Right ventricle myocardium inferior (tissue), 1 donor: ENCODE measurements at places on chromosomes 16 and 17.
A peak's percentile ranks its signal among the peaks of the same experiment; 100 is the strongest.

DNA sequence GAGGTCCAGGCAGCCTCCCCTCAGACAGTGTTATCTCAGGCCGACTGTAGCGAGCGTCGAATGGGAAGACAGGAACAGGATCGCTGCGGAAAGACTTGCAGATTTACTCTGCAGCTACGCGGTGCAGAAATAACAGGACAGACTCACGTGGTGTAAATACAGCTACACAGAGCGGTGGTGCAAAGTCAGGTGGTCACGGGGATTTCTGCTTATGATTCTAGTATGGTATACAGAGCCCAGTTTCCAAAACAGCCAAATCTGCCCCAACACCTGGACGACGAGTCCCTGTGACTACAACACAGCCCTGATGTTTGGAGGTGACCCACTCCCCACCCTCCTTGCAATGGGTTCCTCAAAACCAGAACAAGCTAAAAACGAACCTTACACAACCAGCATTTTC lies 40.6 kb upstream of the ABR start:
- DNase-seq = no peak

- DNase-seq = peak; percentile 56
These were observed 48.3 kb downstream of the WDR45B start for GRCh38 chr17:82599674-82600661.

DNA sequence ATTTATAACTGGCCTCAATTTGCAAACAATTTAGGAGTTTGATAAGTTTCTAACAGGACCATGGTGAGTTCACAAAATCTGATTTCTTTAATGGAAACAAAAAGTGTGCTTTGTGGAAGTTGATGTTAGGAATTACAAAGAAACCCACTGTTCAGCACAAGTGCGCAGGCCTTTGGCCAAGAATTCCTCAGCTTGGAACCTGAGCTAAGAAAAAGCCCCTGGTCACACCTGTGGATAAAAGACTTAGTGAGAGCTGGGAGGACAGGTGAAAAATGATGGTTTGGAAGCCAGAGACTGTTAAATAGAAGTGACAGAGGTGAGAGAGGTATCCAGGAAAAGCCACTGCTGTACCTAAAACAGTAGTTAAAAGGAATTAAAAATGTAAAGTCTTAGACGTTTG lies 64.7 kb downstream of the PRKCA start:
- no peak for DNase-seq

DNA sequence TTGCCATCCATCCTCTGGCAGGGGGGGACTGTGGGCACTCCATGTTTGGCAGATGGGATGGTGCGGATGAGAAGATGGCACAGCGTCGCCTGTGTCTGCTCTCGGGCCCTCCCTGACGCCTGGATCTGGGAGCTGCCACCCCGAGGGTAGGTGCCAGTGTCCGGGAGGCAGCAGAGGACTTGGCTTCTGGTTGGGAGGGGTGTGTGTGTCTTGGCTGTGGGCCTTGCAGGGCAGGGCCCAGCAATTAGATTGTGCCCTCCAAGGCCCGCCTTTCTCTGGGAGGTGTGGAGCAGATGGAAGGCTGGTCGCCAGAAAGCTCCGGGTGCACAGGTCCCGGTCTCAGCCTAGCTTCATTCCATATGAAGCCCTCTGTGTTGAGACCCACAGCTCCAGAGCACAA lies 1.4 kb downstream of the RAP1GAP2 start:
- no peak for DNase-seq

DNA sequence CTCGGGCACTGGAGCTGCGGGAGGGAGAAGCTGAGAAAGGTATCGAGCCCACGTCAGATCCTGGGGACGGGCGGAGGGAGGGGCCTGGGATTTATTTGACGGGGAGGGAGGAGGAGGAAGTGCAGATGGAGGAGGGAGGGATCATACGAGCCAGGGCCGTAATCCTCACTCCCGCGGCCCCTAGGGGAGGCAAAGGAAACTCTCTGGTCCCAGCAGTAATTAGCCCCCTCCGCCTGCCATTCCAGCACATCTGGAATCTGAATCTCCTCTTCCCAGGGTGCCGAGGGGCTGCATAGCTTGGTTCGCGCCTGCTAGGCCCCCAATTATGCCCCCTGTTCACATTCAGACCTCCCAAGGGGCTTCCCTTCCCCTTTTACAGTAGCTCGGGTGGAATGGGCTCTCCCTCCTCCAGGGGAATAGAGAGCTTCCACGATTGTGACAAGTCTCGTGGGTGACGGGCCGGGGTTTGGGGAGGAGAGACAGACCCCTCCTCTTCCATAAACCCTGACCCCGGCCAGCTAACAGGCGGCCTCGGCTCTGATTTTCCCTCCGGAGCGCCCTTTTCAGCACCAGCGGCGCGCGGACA lies at the start of gene SEZ6L2:
Gene SEZ6L2 (minus strand): TSS at position 35 of the 586 bp plus-strand sequence. CDS start 531 bp downstream, outside the sequence.
- DNase-seq = no peak

- DNase-seq = no peak
These were observed 108.9 kb upstream of the EEF2KMT start for GRCh38 chr16:5206331-5206990.

DNA sequence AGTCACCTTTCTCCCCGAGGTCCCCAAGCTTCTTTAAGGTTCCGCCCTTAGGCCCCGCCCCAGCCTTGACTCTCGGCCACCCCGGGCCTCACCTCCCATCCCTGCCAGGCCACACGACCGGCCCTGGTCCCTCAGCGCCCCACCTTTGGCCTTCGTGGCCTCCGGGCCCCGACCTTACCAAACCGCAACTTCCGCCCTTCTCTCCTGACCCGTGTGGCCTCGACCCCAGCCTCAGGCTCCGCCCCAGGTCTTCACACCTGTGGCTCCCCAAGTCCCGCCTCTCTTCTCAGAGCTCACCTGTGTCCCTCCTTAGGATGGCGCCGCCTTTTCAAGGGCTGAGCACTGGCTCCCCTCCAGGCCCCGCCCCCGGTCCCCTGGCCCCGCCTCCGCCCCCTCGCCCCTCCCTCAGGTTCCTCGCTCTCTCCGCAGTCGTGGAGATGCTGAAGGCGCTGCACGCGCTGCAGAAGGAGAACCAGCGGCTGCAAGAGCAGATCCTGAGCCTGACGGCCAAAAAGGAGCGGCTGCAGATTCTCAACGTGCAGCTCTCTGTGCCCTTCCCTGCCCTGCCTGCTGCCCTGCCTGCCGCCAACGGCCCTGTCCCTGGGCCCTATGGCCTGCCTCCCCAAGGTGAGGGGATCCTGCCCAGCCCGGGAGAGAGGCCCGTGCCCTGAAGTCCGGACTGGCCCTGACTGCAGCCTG lies 10.0 kb upstream of the CISD3 start:
- no peak for DNase-seq

DNA sequence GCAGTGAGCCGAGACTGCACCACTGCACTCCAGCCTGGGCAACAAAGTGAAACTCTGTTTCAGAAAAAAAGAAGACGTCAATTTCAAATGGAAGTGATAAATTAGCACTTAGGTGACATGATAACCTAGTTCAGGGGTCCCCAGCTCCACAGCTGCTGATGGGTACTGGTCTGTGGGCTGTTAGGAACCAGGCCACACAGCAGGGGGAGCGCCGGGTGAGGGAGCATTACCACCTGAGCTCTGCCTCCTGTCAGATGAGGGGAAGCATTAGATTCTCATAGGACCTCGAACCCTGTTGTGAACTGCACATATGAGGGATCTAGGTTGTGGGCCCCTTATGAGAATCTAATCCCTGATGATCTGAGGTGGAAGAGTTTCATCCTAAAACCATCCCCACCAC lies 253.0 kb downstream of the FOXL1 start:
- DNase-seq = no peak

DNA sequence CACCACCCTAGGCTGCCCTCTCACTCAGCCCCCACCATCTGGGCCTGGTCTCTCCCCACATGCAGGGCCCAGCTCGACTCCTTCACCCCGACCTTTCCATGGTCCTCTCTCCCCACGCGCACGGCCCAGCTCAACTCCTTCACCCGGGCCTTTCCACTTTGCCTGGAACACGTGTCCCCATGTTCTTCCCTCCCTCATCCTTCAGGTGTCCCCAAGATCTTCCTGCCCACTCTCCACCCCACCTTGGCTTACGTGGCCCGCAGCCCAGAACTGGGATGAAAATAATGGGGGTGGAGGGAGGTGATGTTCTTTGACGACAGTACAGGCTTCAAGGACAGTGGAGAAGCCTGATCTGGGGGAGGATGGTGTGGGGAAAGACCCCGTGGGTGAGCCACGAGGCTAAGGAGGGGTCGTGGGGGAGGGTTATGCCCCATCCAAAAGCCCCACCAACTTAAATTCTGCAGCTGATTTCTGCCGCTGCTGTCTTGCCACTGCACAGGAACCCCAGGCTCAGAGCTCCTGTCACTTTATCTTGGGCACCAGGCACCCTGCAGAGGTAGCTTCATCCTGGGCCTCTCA lies 9.9 kb upstream of the MEAK7 start:
- no peak for DNase-seq

DNA sequence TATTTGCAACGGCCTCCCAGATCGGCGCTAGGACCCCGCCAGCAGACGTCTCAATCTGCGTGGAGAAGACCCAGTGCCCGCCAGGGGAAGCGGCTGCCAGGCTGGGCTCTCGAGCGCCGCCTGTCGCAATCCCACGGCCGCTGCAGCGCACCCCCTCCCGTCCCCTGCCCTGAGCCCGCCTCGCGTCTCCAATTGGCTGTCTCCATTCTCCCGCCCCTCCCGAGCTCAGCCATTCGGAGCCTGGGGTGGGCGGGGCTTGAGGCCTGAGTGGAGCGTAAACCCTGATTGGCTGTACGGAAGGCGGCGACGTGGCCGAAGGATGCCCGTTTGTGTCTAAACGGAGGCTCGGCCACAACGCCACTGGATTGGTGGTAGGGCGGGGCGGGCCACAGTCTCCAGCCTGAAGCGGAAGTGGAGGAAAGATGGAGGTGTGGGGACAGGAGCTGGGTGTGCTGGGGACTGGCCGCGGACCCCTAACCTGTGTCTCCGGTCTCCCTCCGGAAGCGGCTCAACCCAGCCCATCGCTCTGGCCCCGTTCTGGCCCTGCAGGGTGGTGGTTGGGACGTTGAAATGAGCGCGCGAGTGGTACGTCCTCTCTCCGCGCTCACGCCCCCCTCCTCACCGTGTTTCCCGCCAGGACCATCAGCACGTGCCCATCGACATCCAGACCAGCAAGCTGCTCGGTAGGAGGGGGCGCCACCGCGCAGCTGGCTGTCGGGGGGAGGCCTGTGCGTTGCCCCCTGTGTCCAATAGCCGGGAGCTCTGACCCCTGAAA lies at the start of gene CDK5RAP3:
Gene CDK5RAP3 (plus strand): TSS at position 389 of the 775 bp plus-strand sequence. CDS start 34 bp downstream, at position 423.
- peak; percentile 100 for DNase-seq

DNA sequence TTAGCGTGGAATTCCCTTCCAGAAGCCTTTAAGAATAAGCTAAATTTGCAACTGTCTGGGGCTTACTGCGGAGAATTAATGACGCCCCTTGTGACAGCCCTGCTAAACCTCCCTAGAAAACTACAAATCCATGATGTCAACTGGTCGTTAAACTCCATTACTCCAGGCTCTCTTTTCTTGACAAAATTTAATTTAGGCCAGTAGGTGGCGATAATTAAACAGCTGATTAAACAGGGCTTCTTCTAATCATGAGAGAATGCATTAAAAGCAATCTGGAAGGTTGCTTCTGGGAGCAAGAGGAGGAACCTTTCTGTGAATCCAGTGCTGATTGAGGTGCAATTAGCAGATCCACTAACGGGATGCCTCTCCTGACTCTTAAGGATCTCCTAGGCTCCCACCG lies 8.1 kb upstream of the NLRP1 start:
- DNase-seq = no peak

DNA sequence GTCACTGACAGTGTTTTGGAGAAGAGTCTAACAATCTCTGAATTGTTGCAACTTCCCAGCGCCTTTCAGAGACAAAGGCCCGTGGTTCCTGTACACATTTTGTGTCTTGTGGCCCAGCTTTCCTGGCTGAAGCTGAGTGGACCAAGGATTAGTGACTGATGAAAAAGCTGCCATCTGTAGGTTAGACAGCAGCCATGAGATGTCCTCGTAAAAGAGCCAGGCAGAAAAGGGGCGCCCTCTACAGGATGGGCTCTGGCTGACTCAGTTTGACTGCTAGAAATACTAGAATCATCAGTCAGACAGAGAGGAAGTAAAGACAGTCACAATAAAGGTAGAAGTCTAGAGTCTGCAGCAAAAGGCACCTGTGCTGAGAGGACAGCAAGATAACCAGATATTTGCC lies 26.5 kb upstream of the NF1 start:
- DNase-seq = no peak

DNA sequence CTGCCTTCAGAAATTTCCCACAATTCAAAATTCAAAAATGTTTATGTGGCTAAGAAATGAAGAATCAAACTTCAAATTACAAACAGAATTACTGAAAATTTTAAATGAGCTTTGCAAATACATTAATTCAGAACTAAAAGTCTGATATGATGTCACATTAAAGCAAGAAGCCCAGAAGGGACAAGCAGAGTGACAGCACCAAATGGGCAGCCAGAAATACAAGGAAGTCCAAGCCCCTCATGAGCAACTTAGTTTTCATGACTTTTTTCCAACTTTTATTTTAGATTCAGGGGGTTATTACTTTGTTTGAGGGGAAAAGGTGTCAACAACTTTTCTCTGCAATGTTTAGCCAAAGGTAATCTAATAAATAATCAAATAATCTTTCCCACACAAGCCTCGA lies 21.5 kb downstream of the UBE2G1 start:
- no peak for DNase-seq

- peak; percentile 99 for DNase-seq
These were observed at the start of gene BORCS6 for GRCh38 chr17:8189711-8190477. BORCS6 (minus strand) TSS chr17:8190180; CDS start chr17:8190140, 40 bp downstream.

GRCh38 chr17:79023180-79023705 lies 726 bp upstream of the C1QTNF1 start:
- no peak for DNase-seq

DNA sequence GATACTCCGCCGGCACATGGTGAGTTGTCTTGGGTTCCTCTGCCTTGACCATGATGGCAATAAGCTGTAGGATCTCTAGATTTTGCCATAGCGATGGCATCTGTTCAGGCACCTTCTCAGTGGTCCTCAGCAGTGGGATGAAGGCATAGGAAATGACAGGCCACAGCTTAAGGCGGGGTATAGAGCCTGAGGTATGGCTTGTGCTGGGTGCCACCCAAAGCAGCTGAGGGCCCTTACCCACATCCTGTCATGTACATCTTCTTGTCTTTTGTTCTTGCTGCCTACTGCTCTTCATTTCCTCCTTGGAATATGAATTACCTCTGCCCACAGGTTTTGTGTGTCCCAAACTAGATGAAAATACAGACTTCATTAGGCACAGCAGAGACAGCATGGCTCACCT lies 29.5 kb downstream of the KAT7 start:
- DNase-seq = no peak

DNA sequence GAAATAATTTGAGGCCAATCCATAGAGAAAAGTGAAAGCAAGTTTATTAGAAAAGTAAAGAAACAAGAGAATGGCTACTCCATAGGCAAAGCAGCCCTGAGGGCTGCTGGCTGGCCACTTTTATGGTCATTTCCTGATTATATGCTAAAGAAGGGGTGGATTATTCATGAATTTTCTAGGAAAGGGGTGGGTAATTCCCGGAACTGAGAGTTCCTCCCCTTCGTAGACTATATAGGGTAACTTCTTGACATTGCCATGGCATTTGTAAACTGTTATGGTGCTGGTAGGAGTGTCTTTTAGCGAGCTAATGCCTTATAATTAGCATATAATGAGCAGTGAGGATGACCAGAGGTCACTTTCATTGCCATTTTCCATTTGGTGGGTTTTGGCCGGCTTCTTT lies 4.4 kb downstream of the DHRS7B start:
- no peak for DNase-seq

- no peak for DNase-seq
These were observed 55.4 kb downstream of the SOCS1 start for GRCh38 chr16:11200592-11200991.

GRCh38 chr16:2008009-2008526 lies 1.6 kb downstream of the ZNF598 start:
- no peak for DNase-seq

- DNase-seq = no peak
These were observed 1.4 kb downstream of the KRTAP29-1 start for GRCh38 chr17:41301204-41301790.
